Cerebellar nuclear complex (tissue), 1 donor: ENCODE measurements at places on chromosomes 11 and 22.

- no peak for DNase-seq
These were observed 86.0 kb upstream of the CADM1 start for GRCh38 chr11:115590254-115590653.

GRCh38 chr11:12485328-12485727 lies 108.0 kb downstream of the PARVA start:
- no peak for DNase-seq

DNA sequence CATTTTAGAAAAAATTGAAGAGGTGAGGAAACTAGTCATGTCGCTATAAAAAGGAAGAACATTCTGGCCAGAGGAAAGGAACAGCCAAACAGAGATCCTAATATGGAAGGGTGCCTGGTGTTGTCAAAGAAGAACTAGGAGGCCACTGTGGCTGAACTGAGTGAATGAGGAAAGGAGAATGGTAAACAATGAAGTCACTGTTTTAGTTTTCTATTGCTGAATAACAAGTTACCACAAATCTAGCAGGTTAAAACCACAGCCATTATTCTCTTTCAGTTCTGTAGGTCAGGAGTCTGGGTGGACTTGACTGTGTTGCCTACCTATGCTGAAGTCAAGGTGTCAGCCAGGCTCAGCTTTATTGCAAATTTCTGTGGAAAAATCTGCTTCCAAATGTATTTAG lies 549.3 kb upstream of the CCDC90B start:
- no peak for DNase-seq

- no peak for DNase-seq
These were observed 28.6 kb upstream of the OR10G7 start for GRCh38 chr11:124069429-124070401.

DNA sequence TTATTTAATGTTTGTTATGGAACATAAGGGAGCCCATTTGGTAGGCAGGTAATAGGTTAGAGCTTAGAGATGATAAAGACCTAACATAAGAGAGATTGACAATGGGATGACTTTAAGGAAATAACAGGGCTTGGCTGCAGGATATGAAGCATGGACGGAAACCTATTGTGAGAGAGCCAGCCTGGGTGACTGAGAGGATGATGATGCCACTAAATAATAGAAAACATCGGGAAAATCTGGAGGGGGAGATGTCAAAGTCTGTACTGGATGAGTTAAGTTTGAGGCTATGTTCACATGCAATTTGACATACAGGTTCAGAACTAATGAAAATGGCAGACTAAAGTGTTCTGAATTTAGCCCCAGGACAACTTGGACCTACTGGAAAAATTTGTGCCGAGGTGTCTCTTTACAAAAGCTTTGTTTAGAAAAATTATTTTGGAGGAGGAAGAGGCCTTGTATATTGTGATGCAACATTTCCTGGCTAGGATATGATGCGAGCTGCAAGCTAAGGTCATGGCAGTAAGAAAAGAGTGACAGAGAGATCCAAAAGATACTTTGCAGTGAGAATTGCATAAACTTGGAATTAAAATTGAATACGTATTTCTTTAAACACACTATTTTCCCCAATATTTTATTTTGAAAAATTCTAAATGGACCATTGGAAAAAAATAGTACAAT lies 339.3 kb upstream of the PLET1 start:
- DNase-seq, result no peak

DNA sequence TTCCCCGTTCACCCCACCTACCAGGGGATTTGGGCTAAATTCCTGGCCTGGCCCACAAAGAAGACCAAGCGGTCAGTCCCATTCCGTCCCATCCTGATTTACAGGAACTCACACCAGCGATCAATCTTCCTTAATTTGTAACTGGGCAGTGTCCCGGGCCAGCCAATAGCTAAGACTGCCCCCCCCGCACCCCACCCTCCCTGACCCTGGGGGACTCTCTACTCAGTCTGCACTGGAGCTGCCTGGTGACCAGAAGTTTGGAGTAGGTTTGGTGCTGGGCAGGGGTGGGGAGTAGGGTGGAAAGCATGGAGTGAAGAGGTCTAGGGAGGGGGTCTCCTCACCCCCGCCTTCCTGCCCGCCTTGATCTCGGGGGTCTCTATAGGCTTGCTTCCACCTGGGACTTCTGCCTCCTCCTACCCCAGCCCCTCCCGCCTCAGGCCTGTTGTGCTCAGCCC lies at the start of gene SERPING1:
TSS of gene SERPING1 (plus strand) at position 225 of the 455 bp plus-strand sequence. CDS start 586 bp downstream, outside the sequence.
- no peak for DNase-seq

- DNase-seq, result no peak
These were observed 71.8 kb upstream of the PTH start for GRCh38 chr11:13567551-13567950.
